ENCODE measurements at places on chromosomes 2 and 18.
A peak's percentile ranks its signal among the peaks of the same experiment; 100 is the strongest.

DNA sequence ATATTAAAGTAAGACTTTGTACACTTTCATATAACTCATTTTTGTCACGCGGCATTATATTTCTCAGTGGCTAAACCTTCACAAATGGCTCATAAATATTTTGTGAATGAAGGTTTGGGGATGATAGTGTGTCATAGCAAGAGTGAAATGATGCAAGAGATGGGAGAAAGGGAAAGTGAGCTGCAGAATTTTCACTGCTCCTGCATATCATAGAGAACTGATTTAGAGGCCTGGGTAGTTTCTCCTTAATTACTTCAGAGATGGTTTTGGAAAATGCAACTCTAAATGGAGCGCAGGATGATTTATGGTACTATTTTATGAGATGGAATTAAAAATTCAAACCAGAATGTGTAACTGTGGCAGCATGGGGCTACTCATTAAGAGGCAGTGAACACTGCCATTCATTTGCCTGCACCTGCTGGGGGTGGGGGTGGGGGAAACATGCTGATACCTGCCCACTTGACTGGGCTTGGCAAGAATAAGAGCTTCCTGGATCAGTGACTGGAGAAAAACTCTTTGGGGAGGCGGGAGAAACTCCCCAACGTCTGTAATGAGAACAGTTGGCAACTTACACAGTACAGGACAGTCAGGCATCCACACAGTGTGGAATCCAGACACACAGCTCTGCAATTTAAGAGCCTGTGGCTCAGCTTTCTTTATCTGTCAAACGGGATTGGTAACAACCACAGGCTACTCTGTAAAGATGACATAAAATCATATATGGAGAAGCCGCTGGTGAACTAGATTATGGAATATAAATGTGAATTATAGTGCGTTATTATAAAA, 941.9 kb downstream of the SLC4A3 start:
- DNase-seq, result no peak

DNA sequence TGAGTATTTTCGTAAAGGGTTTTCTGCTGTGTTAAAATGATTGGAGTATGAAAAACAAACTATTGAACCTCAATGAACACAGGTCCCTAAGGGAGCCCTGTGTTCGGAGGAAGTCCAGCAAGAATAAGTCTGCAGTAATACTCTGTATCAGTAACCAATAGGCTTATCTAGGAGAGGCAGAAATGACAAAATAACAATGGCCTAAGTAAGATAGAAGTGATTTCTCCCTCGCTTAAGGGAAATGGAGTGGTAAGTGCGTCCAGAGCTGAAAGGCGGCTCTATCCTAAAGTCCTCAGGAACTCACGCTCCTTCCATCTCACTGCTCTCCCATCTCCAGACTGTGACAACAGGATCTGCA, 29.3 kb upstream of the MFSD6 start:
- DNase-seq, result no peak

- DNase-seq, result no peak
Measured at GRCh38 chr2:16653083-16653375, 12.6 kb downstream of the CYRIA start.

- peak; percentile 67 for DNase-seq
Measured at GRCh38 chr18:55479656-55480420, 108.2 kb downstream of the TCF4 start.

GRCh38 chr2:121994238-121995206, 239.1 kb downstream of the TSN start:
- DNase-seq, result peak; percentile 19

DNA sequence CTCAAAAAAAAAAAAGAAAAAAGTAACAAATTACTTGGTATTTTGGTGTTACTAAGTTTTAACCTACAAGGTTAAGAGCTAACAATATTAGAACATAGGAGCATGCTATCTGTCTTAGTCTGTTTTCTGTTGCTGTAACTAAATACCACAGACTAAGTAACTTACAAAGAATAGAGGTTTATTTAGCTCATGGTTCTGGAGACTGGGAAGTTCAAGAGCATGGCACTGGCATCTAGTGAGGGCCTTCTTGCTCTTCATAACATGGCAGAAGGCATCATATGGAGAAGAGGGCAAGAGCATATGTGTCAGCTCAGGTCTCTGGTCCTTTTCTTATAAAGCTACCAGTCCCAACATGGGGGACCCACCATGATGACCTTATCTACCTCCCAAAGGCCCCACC, 36.5 kb downstream of the SMARCAL1 start:
- no peak for DNase-seq

- peak; percentile 50 for DNase-seq
Measured at GRCh38 chr18:47772374-47773248, 157.8 kb downstream of the SMAD2 start.

DNA sequence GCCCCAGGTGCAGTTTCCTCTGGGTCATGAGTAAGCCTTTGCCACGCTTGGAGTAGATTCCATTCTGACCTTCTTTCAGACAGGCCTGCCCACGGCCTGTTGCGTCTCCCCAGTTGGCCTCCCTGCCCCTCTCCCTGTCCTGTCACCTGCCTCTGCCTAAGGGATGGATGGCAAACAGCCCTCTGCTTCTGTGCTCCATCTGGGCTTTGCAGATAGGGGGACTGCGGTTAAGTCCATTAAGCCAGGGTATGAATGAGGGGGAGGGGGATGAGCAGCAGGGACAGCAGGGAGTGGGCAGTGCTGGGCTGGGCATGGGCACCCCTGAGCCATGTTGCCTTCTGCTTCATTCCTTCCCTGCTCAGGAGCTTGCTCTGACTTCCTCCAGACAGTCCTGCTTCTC, 37.6 kb upstream of the B3GNT7 start:
- no peak for DNase-seq

- DNase-seq, result no peak
Measured at GRCh38 chr2:214607051-214607450, 196.2 kb downstream of the VWC2L start.

GRCh38 chr2:229869226-229869625, 52.6 kb downstream of the TRIP12 start:
- DNase-seq, result no peak

DNA sequence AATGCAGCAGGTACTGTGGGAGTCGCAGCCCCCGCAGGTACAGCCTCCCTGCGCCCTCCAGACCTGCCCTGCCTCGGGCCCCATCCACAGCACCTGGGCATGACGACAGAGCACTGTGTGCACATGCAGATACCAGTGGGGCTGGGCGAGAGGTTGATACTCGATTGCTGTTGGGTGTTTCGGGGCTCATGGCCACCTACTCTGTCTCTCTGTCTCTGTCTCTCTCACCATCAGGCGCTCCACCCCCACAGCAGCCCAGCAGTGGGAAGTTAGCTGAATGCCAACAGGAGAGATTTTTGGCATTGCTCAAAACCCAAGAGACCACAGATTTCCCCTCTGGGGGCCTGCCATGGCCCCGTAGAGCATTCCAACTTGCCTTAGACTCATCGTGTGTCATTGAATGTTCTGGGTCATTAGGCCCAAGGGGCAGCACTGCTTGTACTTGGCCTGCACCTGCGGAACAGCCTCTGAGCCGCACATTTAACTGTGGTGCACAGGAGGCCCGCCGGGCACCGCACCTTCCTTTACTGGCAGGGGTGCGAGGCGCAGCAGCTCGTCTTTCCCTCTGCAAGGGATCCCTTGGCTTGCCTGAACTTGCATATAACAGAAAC, 18.8 kb downstream of the KCNIP3 start:
- no peak for DNase-seq

GRCh38 chr2:239519089-239519920, 118.5 kb upstream of the HDAC4 start:
- no peak for DNase-seq

DNA sequence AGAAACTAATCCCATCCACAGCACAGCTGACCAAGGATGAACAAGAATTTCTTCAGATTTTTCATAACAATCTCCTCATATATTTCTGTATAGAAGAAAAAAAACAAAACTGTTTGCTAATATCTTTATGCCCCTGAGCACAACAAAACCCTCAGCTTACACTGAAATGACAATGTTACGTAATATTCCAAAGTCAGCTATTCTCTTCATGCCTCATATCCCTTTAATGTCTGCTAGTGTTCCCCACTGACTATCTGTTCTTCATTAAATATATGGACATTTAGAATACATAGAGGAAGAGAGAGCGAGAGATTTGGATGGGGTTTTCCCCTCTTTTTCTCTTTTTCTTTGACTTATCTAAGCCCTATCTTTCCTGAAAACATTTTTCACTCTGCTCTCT, 87.9 kb upstream of the GULP1 start:
- no peak for DNase-seq

DNA sequence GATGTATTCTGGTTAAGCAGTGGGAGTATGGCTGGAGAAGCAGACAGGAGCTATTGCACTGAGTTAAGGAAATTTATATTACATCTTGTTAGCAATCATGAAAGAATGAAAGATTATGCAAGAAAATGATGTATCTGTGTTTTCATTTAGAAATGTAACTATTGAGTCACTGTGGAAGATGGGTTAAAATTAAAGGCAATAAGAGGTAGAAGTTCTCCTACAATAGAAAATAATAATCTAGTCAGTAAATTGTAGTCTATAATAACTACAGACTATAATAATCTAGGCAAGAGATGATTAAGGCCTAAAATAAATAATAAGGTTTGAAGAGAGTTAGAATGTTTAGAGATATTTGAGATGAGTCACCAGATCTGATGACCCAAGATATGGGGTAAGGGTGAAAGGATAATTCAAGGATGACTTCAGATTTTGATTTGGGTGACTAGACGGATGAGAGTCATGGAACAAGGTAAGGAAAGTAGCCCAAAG, 371.9 kb upstream of the KCNH7 start:
- DNase-seq, result no peak

DNA sequence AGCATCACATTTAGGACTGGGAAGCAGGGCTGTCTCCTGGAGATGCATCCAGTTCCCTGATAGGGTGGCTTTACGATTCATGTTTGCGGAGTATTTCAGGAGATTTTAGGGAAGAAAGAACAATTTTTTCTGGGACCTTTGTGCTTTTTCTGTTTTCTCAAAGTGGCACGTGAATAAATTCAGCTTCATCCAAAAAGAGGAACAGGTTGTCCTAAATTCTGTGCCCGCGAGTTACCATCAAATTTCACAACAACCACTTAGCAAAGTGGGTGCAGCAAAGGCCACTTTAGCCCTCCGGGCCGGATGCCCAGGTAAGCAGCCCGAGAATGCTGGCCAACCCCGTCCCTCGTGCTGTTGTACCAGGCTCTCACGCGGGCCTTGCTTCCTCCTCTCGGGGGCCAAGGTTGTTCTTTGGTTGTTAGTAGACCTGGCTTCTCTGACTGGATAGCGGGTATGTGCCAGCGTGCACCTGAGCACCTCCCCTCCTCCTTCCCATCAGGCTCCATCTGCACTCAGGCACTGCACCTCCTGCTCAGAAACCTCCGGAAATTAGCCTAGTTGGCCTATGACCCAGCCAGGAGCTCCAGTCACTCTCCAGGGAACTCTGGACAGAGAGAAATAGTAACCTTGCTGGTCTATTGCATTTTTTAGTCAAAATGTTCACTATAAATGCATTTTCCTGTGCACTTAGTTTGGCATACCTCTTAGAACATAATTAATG, 83.0 kb downstream of the CMPK2 start:
- DNase-seq, result no peak

GRCh38 chr2:4528773-4529172, 825.4 kb downstream of the DCDC2C start:
- no peak for DNase-seq

DNA sequence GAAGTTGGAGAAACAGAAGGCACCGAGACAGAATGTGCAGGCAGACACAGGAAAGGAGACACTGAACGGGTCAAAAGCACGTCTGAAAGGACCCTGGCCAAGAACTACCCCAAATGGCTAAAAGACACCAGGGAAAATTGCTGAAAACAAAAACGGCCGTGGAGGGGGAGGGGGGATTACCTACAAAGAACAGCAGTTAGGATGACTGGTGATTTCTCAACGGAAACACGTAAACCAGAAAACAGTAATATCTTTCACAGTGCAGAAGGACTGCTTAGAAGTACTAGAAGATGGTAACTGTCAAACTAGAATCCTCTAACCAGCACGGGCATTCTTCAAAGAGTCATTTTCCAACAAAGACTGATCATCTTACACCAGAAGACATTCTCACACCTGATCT, 142.6 kb downstream of the HDAC4 start:
- no peak for DNase-seq

GRCh38 chr2:186407611-186408010, 78.4 kb upstream of the ZC3H15 start:
- DNase-seq, result no peak

- DNase-seq, result no peak
Measured at GRCh38 chr2:142323206-142323605, 192.4 kb upstream of the LRP1B start.

GRCh38 chr2:238263204-238264071, 23.6 kb upstream of the HES6 start:
- DNase-seq, result peak; percentile 87

DNA sequence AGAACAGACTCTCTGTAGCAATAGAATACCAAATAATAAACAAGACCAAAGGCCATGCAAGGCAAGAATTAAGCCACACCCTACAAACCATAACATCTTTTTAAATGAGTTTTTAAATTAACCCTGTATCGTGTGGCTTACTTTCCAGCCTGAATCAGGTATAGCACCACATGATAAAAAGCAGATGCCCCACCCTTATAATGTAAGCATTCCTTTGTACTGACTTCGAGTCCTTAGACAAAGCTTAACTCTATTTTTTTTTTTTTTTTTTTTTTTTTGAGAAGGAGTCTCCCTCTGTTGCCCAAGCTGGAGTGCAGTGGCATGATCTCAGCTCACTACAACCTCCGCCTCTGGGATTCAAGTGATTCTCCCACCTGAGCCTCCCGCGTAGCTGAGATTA, 1.7 kb upstream of the C2orf42 start:
- DNase-seq, result no peak

DNA sequence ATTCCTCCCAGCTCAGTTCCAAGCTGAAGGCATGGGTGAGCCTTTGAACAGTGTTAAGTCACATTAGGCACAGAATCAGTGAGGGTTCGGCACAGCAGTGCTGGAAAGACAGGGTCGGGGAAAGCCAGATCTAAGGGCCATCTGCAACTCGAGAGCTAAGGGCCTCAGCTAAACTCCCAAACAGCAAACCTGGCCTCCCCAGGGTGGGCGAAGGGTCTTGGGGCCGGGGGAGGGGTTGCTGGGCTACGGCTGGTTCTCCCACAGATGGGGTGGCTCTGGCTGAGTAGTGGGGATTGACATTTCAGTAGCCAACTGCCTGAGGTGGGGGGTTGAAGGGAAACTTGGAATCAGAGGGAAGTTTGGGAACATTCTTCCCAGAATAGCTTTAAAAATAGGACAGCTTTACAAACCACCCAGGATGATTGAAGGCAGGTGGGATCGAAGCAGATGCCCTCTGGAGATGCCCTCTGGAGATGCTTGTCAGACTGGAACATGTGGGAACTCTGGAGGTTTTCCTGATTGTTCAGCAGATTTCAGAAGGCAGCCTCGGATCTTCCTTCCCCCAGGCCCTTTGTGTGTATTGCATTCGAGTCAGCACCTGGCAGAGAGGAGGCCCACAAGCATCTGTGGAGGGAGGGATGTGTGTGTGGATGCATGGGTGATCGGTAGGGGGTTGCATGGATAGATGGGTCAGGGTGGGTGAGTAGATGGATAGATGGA, 156.4 kb downstream of the SMAD7 start:
- DNase-seq, result peak; percentile 32

GRCh38 chr2:231940795-231941194, 14.6 kb upstream of the NPPC start:
- peak; percentile 11 for DNase-seq

Measured in SJSA1 (cell line).